Esophagus mucosa (tissue), 1 donor: ENCODE measurements at places on chromosomes 6 and 20. TPM values are rescaled to one million over a fixed set of nuclear protein-coding genes. Genes with fewer than 3 reads are reported as not detected.

Gene SLC16A10
- total RNA-seq, result 0.24 TPM

Gene KCNG1
- 9.9 TPM for total RNA-seq

GRCh38 chr6:109039795-109040194 lies 54.9 kb downstream of the SESN1 start:
- ATAC-seq, result no peak

GRCh38 chr20:52682237-52682636 lies 289.9 kb upstream of the TSHZ2 start:
- no peak for ATAC-seq

GRCh38 chr6:140193269-140193668 lies 818.8 kb upstream of the CITED2 start:
- no peak for ATAC-seq

Gene PSORS1C2
- total RNA-seq, result 0.40 TPM

DNA sequence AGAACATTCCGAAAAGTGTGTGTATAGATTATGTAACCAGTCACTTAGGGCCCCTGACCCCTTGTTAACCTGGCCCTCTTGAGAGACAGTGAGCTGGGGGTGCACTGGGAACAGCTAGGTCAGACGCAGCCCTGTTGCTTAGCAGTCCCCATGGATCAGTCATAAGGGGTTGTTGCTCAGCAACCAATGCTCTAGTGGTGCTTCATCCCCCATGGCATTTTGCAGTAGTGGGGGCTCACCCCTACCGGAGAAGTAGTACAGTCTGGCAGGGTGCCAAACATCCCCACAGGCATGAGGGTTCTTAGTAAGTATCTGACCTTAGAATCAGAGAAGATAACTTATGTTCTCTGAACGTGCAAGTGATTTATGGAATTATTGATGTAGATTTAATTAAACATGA lies 12.3 kb downstream of the PKIB start:
- no peak for ATAC-seq

Gene GPR6
- not detected for total RNA-seq

- ATAC-seq, result peak; percentile 35
Observed at GRCh38 chr20:46108435-46108841, 9.7 kb upstream of the CD40 start.

DNA sequence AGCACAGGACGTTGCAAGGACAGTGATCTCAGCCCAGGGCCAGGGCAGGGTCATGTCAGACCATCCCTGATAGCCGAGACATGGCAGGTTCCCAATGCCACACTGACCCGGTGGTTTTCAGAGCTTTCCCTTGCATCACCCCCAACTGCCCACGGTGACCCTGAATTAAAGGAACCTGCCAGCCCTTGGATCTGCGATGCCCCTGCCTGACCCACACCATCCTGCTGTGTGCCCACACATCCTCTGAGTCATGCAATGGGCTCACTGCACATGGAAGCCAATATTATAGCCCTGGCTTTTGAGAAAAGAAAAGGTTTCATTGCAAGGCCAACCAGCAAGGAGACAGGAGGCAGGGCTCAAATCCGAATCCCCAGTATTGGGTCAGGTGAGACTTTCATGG lies 132.6 kb upstream of the CST7 start:
- ATAC-seq, result no peak

Gene BPIFB1
- total RNA-seq, result 8.3 TPM

- ATAC-seq, result no peak
Observed at GRCh38 chr6:112800439-112800838, 453.3 kb downstream of the RFPL4B start.

DNA sequence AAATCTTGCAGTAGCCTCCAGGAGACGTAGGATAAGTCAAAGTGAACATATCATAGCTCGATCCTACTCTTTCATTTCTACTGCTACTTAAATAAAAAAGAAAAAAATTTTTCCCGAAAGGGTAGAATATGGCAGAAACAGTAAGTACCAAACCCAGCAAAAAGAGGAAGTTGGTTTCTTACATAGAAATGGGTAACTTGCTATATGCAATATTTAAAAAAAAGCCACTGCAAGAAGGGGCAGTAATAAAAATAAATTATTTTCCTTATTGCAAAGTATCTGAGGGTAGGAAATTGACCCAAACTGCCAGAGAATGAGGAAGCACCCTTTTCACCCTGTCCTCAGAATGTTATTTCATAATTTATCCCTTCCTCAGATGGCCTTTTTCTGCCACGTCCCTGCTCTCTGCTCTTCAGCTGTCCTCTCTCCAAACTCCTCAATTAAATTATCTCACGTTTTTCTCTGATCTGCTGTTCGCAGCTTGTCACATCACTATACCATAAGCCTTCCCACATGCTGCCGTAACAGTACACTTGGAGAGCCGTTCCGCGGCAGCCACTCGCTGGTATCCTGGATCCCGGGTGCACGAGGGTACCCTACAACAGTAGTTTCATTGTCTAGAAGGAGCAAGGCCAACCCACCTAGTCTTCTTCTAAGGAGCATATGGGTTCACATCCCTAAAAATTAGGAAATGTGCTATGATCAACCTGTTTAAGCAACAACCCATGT lies 149.6 kb downstream of the BACH2 start:
- no peak for ATAC-seq

GRCh38 chr20:33659341-33660034 lies 2.6 kb upstream of the C20orf144 start:
- no peak for ATAC-seq

Gene ZFP57
- 2.1 TPM for total RNA-seq

Gene HLA-DQB2
- total RNA-seq, result 0.64 TPM

Gene RIPOR3
- 1.2 TPM for total RNA-seq

GRCh38 chr6:118677193-118677592 lies 25.8 kb upstream of the CEP85L start:
- no peak for ATAC-seq

DNA sequence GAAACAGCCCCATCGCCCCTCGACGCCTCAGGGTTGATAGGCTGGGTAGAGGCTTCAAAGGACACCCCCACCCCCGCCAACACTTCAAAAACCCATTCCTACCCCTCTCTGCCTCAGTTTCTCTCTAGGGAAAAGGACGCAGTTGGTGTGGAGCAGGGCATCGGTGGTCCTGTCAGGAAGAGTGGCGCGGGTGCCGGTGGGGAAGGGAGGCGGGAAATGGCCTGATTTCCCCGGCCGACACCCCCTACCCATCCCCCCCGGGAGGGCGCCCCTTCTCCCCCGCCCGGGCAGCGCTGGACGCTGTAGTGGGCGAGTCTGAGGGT lies 367 bp downstream of the NRSN2 start:
- ATAC-seq, result no peak

DNA sequence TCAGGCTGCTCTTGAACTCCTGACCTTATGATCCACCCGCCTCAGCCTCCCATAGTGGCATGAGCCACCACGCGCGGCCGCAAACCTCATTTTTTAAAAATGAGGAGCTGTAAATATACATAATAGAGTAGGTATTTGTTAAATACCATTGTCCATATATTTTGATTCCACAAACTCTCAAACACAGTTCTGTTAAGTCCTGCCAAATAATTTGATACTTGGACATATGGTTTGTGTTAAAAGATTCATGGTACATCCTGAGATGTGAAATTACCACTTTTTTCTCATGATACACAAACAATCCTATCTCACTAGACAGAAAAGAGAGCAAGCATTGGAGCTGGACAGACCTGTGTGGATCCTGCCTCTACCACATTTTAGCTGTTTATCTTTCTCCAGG lies 334.1 kb upstream of the KCNQ5 start:
- no peak for ATAC-seq

DNA sequence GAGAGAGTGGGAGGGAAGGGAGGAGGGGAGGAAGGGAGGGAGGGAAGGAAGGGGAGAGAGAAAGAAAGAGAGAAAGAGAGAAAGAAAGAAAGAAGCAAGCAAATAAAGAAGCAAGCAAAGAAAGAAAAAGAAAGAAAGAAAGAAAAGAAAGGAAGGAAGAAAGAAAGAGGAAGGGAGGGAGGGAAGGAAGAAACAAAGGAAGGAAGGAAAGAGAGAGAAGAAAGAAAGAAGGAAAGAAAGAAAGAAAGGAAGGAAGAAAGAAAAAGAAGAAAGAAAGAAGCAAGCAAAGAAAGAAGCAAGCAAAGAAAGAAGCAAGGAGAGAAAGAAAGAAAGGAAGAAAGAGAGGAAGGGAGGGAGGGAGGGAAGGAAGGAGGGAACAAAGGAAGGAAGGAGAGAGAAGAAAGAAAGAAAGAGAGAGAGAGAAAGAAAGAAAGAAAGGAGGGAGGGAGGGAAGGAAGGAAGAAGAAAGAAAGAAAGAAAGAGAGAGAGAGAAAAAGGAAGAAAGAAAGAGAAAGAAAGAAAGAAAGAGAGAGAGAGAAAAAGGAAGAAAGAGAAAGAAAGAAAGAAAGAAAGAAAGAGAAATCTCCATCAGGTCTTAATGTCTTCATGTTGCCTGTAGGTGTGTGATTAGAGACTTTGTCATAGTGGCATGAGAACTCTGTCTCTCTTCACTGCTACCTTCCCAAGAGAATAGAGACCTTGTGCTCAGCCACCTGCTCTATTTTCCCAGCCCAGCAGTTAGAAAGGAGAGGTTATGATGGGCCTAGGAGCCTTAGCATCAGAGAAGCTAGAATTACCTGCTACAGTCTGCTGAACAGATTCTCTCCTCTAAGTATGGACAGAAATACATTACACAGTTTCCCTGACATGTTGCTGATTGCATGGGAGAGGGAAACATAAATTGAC lies 5.0 kb downstream of the SEMG1 start:
- no peak for ATAC-seq

GRCh38 chr6:48733581-48733980 lies 622.6 kb upstream of the PTCHD4 start:
- ATAC-seq, result no peak

Gene RIPPLY2
- total RNA-seq, result not detected

GRCh38 chr20:62177307-62177706 lies 5.5 kb upstream of the MTG2 start:
- ATAC-seq, result no peak

GRCh38 chr6:32963866-32964265 lies 4.5 kb upstream of the BRD2 start:
- no peak for ATAC-seq

- ATAC-seq, result no peak
Observed at GRCh38 chr20:26208296-26209091, 511.8 kb upstream of the ZNF337 start.

DNA sequence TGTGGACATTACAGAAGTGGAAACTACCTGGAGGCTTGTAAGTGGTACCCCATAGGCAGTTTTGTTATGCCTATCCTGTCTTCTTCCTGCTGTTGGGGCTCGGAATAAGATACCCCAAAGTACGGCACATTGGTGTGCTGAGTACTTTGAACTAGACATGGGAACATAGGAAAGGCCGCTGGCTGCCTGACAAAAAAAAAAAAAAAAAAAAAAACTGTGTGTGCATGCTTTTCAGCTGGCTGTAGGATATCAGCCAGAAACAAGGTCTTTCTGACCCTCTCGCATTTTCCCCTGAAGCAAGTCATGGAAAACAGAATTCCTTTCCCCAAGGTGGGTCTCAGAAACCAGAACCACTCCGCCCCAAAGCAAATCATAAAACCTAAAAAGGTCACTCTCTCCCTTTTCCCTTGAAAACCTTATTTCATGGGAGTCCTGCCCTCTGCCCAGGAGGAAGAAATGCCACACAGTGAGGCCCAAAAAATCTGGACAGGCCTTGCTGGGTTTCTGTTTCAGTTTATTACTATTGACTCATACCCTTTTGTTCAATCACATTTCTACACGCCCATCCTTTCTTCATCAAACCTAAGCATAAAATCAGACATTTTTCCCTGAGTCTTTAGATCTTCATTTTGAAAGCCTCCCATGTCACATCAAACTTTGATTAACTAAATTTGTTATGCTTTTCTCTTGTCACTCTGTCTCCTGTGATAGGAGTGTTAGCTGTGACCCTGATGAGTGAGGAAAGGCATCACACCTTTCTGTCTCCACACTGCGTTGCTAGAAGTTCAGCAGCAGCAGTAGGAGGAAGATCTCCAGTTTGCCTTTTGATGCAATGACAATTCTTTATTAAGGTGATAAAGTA lies 17.2 kb downstream of the SLC2A12 start:
- ATAC-seq, result peak; percentile 64

GRCh38 chr6:149324428-149324827 lies 6.9 kb downstream of the TAB2 start:
- ATAC-seq, result no peak

- no peak for ATAC-seq
Observed at GRCh38 chr6:44969446-44970185, 358.5 kb upstream of the RUNX2 start.

Gene C6orf52
- 0.84 TPM for total RNA-seq

DNA sequence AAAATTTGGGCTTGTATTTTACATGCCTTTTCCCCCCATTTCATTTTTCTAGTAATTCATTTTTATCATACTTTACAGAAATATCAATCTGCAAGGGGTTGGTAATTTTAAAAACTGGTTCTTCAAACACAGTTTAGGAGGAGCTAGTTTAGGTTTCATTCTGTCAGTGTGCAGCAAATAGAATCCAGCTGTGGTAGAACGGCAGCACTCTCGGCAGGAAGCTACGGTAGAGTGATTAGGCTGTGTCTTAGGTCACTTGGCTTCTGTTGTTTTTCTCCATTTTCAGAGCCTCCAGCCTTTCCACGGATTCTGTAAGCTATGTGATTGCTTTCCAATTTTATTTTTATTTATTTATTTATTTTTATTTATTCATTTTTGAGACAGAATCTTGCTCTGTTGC lies 32.7 kb downstream of the TLDC2 start:
- no peak for ATAC-seq

- no peak for ATAC-seq
Observed at GRCh38 chr6:139448051-139448649, 73.7 kb upstream of the CITED2 start.

Gene AVP
- not detected for total RNA-seq

GRCh38 chr6:84028350-84028749 lies 5.2 kb upstream of the MRAP2 start:
- ATAC-seq, result no peak

GRCh38 chr6:163414117-163414945 lies at the start of gene QKI:
QKI (plus strand) TSS chr6:163414718; CDS start chr6:163415194, 476 bp downstream.
- ATAC-seq, result peak; percentile 61

Gene OXT
- not detected for total RNA-seq

GRCh38 chr6:84191802-84192201 lies 35.6 kb downstream of the CEP162 start:
- ATAC-seq, result no peak
